ENCODE measurements at places on chromosomes 13 and 19. TPM values are rescaled to one million over a fixed set of nuclear protein-coding genes. Genes with fewer than 3 reads are reported as not detected.

GRCh38 chr13:44903574-44903985 is 85.7 kb downstream of the NUFIP1 start:
- DNase-seq = no peak
- no peak overlapping the region for H3K27ac ChIP-seq
- H3K36me3 ChIP-seq = no peaks in the 10 kb centered on the region
- no peaks in the 10 kb centered on the region for H3K4me1 ChIP-seq
- H3K4me3 ChIP-seq = no peak overlapping the region

DNA sequence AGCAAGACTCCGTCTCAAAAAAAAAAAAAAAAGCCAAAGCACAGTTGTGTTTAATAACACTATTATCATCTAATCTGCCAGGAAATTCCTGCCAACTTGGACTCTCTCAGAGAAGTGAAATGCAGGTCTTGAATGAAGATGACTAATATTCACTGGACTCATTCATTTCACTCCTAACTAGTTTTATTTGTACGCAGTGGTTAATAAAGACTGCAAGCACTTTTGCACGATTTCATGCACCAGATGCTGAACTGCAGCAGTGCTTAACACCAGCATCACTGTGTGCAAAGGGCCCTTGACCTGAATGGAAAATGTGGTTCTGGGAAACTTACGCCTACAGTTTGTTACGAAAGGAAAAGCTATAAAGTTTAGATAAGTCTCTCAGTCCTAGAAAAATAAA is 63.3 kb downstream of the DHRS12 start:
- no peaks in the 10 kb centered on the region for H3K27me3 ChIP-seq
- H3K36me3 ChIP-seq = peaks cover 26% of the 10 kb centered on the region
- no peak for DNase-seq
- no peak overlapping the region for H3K4me3 ChIP-seq

The PLPPR3 gene
- polyA plus RNA-seq = not detected

DNA sequence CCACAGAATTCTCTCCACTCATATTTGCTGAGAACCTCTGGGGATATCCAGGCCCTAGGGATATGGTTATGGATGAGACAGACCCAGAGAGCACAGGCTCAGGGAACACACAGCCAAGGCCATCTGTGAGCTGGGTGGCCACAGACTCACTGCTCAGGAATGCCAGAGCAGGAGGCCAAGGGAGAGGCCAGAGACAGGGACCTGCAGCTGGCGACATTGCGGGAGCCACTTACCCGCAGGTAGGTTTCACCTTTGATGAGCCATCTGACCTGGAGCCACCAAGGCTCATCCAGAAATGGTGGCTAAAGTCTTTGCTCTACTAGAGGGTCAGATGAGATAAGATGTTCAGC is 29.4 kb downstream of the CCNE1 start:
- H3K36me3 ChIP-seq = no peaks in the 10 kb centered on the region
- peaks cover 27% of the 10 kb centered on the region for H3K4me1 ChIP-seq
- H3K27ac ChIP-seq = no peak overlapping the region
- DNase-seq = no peak
- no peak overlapping the region for H3K4me3 ChIP-seq
- H3K27me3 ChIP-seq = no peaks in the 10 kb centered on the region

GRCh38 chr13:33445476-33445875 is 159.9 kb upstream of the STARD13 start:
- no peak for DNase-seq
- no peaks in the 10 kb centered on the region for H3K36me3 ChIP-seq
- no peaks in the 10 kb centered on the region for H3K27me3 ChIP-seq
- H3K4me3 ChIP-seq = no peak overlapping the region
- H3K27ac ChIP-seq = no peak overlapping the region
- H3K4me1 ChIP-seq = no peaks in the 10 kb centered on the region

DNA sequence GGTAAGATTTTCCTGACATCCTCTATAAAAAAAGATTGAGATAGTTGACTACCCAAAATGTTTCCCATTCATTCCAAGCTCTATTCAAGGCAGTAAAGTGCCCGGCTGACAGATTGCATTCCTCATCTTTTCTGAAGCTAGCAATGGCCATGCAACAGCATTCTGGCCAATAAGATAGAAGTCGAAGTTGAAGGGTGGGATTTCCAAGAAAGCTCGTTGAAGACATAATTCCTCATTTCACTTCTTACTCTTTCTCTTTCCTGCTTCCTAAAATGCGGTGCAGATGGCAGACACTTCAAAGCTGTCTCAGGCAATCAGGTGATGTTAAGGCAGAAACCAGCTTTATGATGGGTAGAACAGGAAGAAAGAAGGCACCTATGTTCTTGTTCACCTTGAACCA is 13.4 kb upstream of the ALOX5AP start:
- H3K27ac ChIP-seq = no peak overlapping the region
- peaks cover 51% of the 10 kb centered on the region for H3K4me1 ChIP-seq
- DNase-seq = no peak
- no peaks in the 10 kb centered on the region for H3K36me3 ChIP-seq
- no peak overlapping the region for H3K4me3 ChIP-seq

DNA sequence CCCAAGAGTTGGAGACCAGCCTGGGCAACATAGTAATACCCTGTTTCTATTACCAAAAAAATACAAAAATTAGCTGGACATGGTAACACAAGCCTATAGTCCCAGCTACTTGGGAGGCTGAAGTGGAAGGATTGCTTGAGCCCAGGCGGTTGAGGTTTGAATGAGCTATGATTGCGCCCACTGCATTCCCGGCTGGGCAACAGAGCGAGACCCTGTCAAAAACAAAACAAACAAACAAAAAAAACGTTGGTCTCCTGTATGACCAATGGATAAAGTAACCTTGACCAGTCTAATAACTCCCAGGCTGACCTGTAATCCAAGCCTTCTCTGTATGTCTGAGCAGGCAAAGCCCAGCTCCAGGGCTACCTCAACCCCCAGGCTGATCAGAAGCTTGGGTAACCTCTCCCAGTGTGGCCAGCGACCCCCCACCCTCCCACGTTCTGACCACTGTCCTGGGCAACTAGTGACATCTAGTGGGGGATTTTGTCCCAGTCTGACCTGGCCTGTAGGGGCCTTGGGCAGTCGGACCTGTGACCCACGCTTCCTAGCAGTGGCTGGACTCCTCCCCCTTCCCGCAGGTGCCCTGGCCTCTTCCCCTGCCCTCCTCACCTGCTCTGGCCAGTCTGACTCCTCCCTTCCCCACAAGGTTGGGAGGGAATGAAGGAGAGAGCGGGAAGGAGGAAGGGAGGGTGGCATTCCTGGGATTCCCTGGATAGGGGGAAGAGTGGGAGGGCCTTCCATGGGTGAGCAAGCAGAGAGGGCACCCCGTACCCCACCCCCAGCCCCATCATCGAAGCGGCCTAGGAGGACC is 1.0 kb upstream of the BCAM start:
- peak overlapping the region; percentile 71 for H3K4me3 ChIP-seq
- peaks cover 29% of the 10 kb centered on the region for H3K4me1 ChIP-seq
- no peak for DNase-seq
- peak overlapping the region; percentile 74 for H3K27ac ChIP-seq
- H3K27me3 ChIP-seq = no peaks in the 10 kb centered on the region

DNA sequence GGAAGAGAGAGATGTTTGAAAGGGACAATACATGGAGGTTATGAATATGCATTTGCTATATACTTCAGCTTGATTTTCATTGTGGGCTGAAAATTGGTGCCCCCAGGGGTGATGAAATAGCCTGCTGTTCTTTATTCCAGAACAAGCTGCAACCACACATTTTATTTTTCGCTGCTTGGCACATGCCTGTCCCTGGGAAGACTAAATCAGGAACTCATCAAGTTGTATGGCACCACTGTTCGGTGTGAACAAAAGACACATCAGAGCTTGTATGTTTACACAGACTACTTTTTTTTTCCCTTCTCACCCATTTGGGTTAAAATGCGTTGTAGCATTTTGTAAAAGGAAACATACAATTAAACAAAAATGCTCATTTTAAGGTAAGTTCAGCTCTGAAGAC is 230.7 kb downstream of the NALCN start:
- no peaks in the 10 kb centered on the region for H3K36me3 ChIP-seq
- no peaks in the 10 kb centered on the region for H3K27me3 ChIP-seq
- no peak overlapping the region for H3K4me3 ChIP-seq
- H3K27ac ChIP-seq = no peak overlapping the region
- no peak for DNase-seq

DNA sequence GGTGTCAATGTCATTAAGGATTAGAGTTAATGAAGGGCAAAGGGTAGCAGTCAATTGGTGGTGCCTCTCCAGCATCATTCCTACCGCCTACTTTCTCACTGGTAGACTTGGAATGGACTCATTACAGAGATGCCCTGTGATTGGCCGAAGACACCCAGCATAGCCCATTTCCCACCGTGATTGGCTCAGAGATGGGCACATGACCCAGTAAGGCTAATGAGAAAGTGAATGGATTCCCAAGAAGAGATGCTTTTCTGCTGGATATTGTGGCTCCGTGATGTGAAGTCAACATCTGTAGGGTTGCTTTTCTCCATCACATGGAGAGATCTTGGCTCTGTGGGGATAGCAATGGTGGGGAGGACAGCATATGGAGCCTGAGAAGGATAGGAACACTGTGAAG is 11.6 kb downstream of the VSIG10L start:
- H3K4me1 ChIP-seq = no peaks in the 10 kb centered on the region
- H3K36me3 ChIP-seq = no peaks in the 10 kb centered on the region
- H3K27ac ChIP-seq = no peak overlapping the region
- peak; percentile 4 for DNase-seq
- no peak overlapping the region for H3K4me3 ChIP-seq

The MEF2B gene
- 15.5 TPM for polyA plus RNA-seq

DNA sequence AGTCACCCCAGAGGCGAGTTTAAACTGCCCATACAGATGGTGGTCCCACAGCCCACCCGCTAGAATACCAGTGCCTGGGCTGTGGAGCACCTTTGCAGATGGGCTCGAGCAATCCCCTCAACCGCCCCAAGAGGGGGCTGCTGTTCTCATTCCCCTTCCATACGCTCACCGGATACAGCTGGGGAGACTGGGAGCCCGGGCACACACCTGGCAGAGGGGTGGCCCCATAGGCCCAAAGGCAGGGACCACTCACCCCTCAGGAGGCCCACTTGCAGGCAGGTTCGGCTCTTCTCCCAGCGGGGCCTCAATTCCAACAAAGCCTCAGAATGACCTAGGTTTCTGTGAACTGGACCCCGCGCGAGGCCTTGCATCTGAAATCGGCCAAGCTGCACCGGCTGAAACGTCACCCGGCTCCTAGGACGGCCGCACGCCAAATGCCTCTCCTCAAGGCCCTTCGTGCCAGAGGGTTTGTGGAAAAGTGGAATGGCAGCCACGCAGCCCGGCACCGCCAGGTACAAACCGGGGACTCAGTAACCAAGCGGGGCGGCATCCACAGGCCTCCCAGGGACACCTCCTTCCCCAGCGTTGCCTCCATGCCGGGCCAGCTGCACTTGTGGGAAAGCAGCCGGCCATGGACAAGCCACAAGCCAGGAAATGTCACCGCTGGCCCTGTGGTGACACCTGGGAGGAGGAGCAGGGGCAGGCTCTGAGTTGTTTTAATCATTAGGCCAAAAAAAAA is 18.7 kb downstream of the MLLT1 start:
- no peaks in the 10 kb centered on the region for H3K27me3 ChIP-seq
- peaks cover 45% of the 10 kb centered on the region for H3K36me3 ChIP-seq
- H3K27ac ChIP-seq = peak overlapping the region; percentile 26

DNA sequence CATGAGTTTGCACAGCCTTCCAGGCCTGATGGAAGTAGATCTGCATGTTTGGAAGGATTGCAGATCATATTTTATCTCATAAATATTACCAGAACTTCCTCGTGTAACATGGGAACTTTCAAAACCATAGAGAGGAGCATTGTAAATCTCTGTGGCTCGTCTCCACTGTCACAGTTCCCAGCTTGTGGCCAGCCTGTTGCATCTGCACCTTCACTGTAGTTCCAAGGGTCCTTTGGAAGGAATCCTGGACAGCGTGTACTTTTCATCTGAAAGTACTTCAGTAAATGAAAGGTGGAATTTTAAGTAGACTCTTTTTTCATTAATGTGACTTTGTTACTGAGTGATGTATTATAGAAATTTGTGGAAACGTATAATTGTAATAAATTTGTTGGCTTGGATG is 105.4 kb downstream of the ATP11A start:
- peaks cover 14% of the 10 kb centered on the region for H3K4me1 ChIP-seq
- H3K27me3 ChIP-seq = no peaks in the 10 kb centered on the region
- DNase-seq = no peak
- H3K27ac ChIP-seq = no peak overlapping the region
- H3K36me3 ChIP-seq = peaks cover 32% of the 10 kb centered on the region

Data from spleen (tissue), 13 donors.